Right hindlimb (tissue), 1 donor: ENCODE measurements at places on chromosomes 4 and X.

DNA sequence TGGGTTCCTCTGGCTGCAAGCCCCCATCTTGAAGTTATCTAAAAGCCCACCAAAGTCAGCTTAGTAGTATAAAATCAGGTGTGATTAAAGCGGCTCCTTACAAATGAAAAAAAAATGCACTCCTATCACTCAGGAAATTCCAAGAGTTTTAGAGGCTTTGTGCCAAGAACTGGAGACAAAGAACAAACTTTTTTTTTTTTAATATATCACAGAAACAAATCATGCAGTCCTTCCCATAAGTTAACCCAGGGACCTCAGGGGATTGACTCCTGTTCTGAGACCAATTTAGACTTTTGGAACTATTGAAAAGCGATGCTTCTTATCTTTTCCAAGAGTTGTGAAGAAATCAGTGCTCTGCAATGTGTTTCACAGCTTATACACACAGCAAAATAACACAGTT, 53.6 kb downstream of the HHIP start:
- DNase-seq = no peak

- DNase-seq = no peak
These were observed 426.3 kb downstream of the KCNIP4 start for GRCh38 chr4:21522296-21522695.

DNA sequence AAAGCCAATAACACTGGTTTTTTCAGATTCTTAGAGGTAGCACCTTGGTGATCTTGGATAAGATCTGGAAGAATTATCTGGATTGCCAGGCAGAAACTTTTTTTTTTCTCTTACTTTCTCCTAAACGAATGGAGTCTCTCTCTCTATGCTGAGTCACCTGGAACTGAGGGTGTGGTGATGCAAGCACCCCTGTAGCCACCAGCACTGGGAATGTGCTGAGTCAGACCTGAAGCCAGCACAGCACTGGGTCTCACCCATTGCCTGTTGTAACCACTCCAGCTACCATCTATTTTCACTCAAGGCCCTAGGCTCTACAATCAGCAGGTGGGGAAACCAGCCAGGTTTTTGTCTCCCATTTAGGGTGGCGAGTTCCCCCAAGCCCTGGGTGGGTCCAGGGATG, 923.8 kb downstream of the RAPGEF2 start:
- no peak for DNase-seq

GRCh38 chrX:124476562-124476961, 130.2 kb downstream of the SH2D1A start:
- no peak for DNase-seq

DNA sequence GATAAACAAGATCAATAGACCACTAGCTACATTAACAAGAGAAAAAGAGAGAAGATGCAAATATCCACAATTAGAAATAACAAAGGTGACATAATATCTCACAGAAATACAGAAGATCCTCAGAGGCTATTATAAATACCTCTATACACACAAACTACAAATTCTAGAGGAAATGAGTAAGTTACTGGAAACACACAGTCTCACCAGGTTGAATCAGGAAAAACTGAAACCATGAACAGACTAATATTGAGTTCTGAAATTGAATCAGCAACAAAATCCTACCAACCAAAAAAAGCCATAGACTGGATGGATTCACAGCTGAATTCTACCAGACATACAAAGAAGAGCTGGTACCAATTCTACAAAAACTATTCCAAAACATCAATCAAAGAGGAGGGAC, 211.8 kb upstream of the CPEB2 start:
- DNase-seq = no peak

DNA sequence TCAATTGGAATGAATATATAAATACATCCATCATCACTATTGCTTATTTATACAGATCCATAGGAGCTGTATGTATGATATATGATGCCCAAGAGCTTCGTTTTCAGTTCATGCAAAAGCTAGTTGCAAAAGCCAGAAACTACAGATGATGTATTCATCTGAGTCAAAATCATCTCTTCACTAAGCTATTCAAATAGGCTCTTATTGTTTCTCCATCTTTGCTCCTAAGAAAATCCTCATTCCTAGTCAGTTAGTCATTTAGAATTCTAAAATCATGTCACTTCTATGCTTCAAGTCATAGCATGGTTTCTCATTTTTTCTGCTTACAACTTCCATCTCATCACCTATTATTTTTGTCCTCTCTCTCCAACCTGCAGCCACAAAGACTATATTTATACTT, 300.1 kb upstream of the TRAM1L1 start:
- DNase-seq = no peak

- peak; percentile 82 for DNase-seq
These were observed 25.0 kb upstream of the BCORL1 start for GRCh38 chrX:129957241-129958082.

DNA sequence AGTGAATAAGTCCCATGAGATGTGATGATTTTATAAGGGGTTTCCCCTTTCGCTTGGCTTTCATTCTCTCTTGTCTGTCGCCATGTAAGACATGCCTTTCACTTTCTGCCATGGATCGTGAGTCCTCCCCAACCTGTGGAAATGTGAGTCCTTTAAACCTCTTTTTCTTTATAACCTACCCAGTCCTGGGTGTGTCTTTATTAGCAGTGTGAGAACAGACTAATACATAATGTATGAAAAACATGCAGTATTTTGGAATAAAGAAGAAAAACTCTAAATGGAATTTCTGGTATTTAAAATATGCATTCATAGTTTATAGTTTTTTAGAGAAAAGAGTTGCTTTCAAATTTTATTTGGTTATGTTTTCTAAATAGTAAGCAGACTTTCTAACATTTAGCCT, 360.7 kb downstream of the PCDH7 start:
- no peak for DNase-seq

DNA sequence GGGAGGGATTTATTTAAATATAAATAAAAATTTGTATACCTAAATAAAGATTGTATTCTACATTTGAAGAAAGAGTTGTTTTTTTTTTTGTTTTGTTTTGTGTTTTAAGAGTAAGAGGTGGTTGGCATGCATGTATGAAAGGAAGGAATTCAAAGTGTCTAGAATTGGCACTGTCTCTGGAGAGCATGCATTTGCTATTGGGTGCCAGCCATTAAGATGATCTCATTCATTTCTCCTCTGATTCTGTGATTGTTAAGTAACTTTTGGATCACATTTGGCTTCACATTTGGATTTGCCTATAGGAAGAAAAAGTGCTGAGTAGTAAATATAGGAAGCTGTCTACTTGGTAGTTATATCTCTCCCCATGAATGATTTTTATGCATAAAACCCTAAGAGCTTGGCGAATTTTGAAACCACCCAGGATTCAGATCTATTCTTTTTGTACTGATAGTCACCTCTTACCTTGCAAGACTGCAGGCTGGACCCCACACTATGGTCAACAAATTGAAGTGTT, 7.8 kb upstream of the BOD1L1 start:
- DNase-seq = no peak

- DNase-seq = no peak
These were observed 106.4 kb upstream of the GPM6B start for GRCh38 chrX:13923289-13923688.

DNA sequence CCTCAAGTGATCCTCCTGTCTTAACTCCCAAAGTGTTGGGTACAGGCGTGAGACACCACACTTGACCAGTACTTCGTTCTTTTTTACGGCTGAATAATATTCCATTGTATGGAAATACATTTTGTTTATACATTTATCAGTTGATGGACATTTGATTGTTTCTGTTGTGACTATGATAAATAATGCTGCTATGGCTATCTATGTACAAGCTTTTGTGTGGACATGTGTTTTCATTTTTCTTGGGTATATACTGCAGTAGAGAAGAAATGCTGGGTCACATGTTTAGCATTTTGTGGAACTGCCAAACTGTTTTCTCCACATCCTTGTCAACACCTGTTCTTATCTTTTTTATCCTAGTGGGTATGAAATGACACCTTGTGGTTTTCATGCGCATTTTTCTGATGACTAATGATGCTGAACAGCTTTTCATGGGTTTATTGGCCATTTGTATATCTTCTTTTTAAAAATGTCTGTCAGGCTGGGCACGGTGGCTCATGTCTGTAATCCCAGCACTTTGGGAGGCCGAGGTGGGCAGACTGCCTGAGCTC, 37.3 kb downstream of the SAT1 start:
- no peak for DNase-seq

DNA sequence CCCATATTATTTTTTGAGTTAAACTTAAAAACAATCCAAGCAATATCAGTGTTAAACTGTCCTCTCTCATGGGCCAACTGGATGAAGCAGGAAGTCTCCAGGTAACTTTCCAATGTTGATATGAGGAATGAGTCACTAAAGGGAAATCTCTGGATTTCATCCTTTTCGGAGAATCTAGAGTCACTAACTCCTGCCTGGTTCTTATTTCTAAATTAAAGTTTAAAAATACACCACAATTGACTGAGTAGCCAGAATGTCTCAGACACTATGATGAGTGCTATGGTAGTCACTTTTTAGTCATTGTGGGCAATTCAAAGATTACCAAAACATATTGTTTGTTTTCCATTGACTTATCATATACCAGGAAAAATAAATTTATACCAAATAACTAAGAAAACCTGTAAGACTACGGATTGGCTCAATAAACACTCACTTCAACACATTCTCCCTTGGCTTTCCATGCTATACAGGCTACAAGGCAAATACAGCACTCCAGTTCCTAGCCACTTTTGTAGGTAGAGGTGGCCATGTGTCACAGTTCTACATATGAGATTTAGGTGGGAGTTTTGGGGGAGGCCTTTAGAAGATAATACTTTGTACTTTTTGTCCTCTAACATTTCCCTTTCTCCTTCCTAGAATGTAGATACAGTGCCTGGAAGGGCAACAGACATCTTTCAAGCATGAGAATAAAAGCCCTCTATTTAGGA, 8.6 kb downstream of the SLC9B2 start:
- DNase-seq = no peak

DNA sequence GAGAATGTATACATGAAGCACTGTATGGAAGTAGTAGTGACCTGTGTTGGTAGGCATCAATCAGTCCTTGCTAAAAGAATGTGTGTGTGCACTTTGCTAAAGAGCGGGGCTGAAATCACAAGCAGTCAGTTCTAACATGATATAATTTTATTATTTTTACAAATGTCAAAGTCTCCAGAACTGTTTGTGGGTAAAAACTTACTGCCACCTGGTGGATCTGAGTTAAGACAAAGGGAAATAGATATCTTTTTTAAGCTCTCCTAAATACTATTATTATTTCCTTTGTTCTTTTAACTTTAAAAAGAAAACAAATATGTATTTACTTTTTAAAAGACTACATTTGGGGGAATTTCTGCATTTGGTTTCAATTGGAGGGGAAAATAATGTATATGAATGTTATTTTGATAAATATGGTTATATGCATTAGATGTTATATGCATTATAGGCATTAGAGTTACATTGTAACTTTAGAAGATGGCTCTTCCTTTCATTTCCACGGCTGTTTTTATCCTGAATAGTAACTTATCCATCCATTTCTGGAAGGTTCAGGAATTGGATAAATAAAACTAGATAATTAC, 7.8 kb upstream of the CLOCK start:
- DNase-seq = no peak

- DNase-seq = no peak
These were observed 71.0 kb downstream of the ACOX3 start for GRCh38 chr4:8369426-8370105.

DNA sequence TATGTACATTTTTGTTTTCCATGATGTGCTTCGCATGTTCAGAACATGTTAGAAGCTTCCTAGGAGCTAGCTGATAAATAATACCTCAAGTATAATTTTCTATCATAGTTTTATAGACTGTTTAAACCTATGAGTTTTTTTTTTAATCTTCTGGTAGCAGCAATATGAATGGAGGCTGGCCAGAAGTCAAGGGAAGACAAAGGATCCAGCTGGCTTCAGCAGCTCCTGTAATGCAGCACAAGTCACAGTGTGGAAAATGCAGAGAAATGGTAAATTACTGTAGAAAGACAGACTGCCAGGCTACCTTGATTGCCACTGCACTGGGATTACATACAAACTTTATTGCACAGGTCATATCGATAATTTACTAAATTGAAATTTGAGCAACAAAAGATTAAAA, 537.9 kb downstream of the IQCM start:
- peak; percentile 56 for DNase-seq

GRCh38 chr4:130143656-130144055, 1047.7 kb downstream of the C4orf33 start:
- no peak for DNase-seq

DNA sequence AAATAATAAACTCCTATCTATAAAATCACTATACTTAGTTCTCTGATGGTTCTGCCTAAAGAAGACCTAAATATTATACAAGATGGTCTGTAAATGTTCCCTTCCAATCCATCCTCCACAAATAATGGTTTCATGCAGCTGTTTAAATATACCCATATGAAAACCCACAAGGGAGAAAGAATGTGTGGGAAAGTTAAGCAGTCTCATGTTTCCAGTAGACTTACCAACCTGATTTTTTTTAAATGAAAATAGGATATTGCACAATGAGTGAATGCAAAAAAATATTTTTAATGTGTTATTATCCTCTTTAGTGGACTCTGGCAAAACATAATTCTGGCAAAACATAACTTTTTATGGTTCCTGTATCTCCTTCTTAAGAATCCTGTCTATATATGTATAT, 23.3 kb downstream of the CAMK2D start:
- DNase-seq = no peak

GRCh38 chrX:74788545-74789086, 136.6 kb downstream of the NEXMIF start:
- no peak for DNase-seq

DNA sequence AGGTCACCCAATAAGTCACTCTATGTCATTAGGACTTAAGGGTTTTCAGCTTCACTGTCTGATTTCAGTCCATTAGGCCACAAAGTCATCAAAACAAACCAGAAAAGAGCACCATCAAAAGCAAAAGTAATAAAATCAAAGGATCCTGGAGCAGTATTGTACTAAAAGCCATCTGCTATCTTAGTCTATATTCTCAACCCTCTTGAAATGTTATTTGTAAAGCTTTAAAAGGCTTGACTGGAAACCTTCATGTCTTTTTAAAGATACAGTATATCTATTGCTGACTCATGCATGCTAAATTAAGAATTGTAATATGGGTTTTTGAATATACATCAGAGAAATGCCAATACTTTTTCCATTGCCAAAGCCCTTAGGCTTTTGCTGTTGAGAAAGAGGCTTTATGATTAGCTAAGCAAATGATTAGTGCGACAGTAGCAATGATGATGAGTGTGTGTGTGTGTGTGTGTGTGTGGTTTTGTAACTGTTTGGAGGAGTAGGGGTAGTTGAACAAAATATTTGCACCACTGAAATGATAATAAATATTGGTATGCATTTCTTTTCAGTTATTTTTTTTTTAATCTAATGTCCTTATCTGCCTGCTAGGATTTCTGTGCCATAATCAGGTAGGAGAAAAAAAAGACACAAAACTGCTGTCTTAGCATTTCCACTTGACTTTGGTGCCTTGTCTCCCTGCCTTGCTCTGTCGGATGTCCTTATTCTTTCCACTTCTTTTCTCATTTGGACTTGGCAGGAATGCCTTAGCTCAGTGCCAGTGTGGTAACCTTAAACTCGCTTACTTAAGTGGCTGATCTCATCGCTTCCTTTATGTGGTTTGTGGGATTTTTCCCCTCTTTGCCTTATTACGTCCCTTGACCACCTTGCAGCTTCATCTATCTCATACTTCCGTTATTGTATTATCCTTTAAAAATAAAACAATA, 119.7 kb downstream of the PCDH7 start:
- DNase-seq = peak; percentile 52
